Airway epithelial cell (primary cell): ENCODE measurements at places on chromosomes 2 and 18. TPM values are rescaled to one million over a fixed set of nuclear protein-coding genes. Genes with fewer than 3 reads are reported as not detected.

Gene WDPCP
- total RNA-seq: 2.5 and 5.3 TPM in 2 replicates

Gene TCF4
- total RNA-seq: 18.6 and 19.5 TPM in 2 replicates

Gene DCDC2C
- total RNA-seq: not detected in 2 replicates

Gene SLC11A1
- 0.14 TPM in 1 of 2 replicates, not detected in the other for total RNA-seq

Gene SCYGR4
- total RNA-seq: not detected in 2 replicates

Gene SULT1C4
- total RNA-seq: not detected in 2 replicates

Gene SPHKAP
- total RNA-seq: not detected in 2 replicates

Gene TGOLN2
- 28.0 and 36.9 TPM in 2 replicates for total RNA-seq
